Fibroblast of skin of back (primary cell): ENCODE measurements at places on chromosomes 7 and 10.

DNA sequence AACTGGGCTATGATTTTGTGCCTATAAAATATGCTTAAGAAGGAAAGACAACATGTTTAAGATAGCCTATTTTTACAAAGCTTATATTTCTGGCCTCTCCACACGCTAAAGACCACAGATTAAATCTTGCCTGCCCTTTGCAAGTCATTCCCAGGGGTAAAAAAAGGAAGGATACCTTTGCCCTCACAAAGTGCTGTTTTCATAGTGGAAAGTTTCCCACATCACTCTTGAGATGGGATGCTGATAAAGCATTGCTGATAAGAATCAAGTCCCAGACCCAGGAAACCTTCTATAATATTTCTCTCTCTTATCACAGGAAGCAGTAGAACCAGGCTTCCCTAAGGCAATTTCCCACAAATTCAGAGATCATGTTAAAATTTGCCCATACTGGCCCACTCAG is 56.5 kb downstream of the GSAP start:
- DNase-seq = no peak

DNA sequence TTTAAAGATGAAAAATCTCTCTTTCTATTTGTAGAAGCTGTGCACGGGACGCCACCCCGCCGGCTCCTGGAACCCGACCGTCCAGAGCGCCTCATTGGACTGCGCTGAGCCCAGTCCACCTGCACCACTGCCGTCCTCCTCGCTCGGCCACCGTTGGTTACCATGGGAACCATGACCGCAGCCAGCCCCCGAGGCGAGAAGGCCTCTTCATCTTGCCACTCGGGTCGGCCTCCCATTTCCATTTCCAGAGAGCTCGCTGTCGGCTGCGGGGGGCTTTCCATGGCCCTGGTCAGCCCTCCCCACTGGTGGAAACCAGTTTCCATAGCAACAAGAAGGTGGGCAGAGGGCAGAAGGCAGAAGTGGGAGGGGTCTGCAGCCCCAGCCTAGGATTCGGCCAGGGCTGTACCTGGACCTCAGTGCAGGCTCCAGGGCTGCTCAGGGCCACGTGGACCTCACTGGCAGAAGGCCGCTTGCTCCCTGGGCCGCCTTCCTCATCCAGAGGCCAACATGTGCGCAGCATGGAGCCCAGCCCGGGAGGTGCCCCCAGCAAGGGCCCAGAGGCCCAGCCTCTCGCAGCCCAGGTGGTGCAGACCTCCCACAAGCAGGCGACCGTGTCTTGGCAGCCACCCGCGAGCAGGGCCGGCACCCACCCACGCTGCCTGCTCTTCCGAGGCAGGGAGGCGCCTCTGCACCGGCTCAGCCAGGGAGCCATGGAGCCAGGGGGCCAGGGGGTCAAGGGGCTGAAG is 283.5 kb upstream of the PPP2R2D start:
- DNase-seq = no peak

GRCh38 chr10:3814838-3815220 is 29.8 kb upstream of the KLF6 start:
- no peak for DNase-seq

GRCh38 chr7:107744345-107744750 is 406 bp downstream of the CBLL1 start:
- peak; percentile 50 for DNase-seq

GRCh38 chr10:89942217-89942616 is 240.8 kb downstream of the KIF20B start:
- DNase-seq = no peak

DNA sequence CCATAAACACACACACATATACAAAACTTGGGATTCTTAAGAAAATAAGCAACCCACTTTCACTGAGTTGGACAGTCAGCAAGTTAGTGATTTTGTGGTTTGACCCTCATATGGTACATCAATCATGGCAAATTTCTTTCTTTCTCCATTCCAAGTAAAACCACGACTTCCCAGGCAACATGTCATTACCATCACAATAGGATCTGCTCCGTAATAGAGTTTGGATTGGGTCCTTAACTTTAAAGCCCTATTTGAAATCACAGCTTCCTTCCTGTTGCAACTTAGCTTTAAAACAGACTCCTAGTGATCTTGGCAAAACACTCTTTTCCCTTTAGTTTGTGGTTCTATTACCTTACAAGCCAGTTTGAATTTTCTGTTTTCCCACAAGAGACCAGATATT is 483.6 kb downstream of the INHBA start:
- peak; percentile 17 for DNase-seq

- DNase-seq = no peak
Measured at GRCh38 chr7:148807436-148807835, 76.7 kb downstream of the EZH2 start.

GRCh38 chr10:3074145-3074665 is 6.9 kb downstream of the PFKP start:
- DNase-seq = no peak

- DNase-seq = no peak
Measured at GRCh38 chr10:72248468-72249151, 25.1 kb upstream of the DDIT4 start.

GRCh38 chr7:112154690-112155089 is 51.5 kb downstream of the DOCK4 start:
- no peak for DNase-seq
